ENCODE measurements at places on chromosomes 5 and 9. TPM values are rescaled to one million over a fixed set of nuclear protein-coding genes. Genes with fewer than 3 reads are reported as not detected.
A peak's percentile ranks its signal among the peaks of the same experiment; 100 is the strongest.

GRCh38 chr5:140595538-140596300 lies 31.1 kb downstream of the SLC35A4 start:
- peak; percentile 57 for DNase-seq

DNA sequence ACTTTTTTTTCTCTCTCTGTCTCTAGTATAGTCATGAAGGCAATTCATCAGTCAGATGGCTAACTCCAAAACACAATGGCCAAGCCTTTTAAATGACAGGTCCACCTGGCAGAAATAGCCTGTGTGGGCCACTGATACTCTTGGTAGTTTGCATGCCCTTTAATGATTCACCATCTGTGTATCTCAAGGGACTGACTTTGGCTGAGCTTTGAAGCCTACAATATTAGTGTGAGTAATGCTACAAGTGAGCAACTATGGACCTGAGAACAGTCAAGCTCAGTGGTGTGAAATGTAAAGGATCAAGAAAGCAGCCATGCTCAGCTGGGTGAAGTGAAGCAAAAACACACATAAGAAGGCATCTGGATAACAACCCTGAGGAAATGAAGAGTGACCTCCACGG lies 506.9 kb downstream of the TLE1 start:
- DNase-seq = no peak

DNA sequence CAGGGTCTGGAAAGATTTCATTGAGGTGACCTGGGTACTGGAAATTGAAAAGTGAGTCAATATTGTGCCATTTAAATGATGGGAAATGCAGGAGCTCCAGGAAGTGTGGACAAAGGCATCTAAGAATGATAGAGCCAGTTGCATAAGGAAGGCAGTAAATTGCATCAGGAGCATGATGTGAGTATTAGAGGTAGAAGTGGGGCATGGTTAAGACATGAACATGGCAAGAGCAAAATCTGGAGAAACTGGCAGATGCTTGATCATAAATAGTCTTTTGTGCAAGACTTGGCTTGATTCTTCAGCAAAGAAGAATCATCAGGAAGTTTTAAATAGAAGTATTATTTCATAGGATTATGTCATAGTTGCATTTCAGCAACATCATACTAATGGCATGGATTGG lies 157.4 kb upstream of the PUM3 start:
- no peak for DNase-seq

- no peak for DNase-seq
Measured at GRCh38 chr5:29054694-29055093, 2016.3 kb upstream of the CDH9 start.

DNA sequence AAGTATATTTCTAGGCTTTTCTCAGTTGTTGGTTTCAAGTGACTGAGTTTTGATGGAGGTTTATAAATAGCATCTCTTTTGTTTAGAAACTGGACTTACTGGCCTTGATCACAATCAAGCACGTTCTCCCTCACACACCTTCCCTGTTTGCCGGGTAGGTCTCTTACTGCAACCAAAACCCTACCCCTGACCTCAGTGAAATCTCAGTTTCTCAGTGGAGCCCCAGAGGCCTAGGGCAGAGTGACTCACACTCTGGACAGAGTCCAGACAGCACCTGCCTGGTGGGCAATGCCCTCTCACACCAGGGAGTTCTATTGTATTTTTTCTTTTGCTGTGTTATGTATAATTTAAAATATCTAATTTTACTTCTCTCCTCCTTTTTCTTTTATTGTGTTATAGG lies 48.4 kb upstream of the EPB41L4B start:
- no peak for DNase-seq

GRCh38 chr5:141758310-141758998 lies 76.4 kb upstream of the ARAP3 start:
- DNase-seq = no peak

DNA sequence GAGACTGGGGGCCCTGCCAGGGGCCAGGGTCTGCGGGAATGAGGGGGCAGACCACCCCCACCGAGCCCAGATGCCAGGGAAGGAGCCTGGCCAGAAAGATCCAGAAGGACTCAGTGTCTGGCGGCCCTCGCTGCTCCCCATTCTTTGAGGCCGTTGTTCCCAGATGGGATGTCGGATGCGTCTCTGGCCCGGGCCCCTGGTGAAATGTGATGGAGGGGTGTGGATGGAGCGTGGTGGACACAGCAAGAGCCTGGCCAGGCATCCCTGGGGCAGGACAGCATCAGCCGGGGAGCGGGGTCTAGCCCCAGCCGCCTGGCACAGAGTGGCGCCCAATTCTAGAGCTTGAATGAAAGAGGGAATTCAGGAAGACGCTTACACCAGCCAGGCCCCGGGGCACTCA lies 46.2 kb upstream of the NKD2 start:
- DNase-seq = peak; percentile 21

GRCh38 chr9:115985657-115986056 lies 167.9 kb upstream of the PAPPA start:
- DNase-seq = no peak

- no peak for DNase-seq
Measured at GRCh38 chr5:95743232-95743631, 12.1 kb downstream of the RHOBTB3 start.

GRCh38 chr5:69113851-69114250 lies 20.0 kb downstream of the SLC30A5 start:
- no peak for DNase-seq

GRCh38 chr9:68637020-68637419 lies 68.0 kb upstream of the PIP5K1B start:
- DNase-seq = no peak

GRCh38 chr9:21252721-21253547 lies 13.1 kb upstream of the IFNA14 start:
- DNase-seq = peak; percentile 30

DNA sequence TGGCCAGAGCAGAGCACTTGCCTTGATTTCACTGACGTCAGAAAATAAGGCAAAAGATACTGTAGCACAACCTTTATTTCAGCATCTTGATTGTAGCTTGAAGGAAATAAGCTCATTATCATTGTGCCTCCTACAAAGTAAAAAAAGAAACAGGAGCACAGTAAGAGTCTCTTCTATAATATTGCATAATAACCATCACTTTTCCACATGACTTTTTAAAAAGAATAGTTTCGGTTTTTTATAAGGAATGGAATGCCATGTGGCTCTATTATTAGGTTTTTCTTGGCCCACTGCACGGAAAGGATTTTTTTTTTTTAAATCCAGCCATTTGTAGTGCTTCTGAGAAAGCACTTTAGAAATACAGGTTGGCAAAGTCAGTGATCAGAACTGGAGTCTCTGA lies 655.3 kb downstream of the LRRC70 start:
- no peak for DNase-seq

GRCh38 chr9:91193087-91193657 lies 168.5 kb downstream of the AUH start:
- peak; percentile 84 for DNase-seq

GRCh38 chr5:76443066-76443800 lies 40.1 kb downstream of the IQGAP2 start:
- no peak for DNase-seq

The AMBP gene
- total RNA-seq = not detected

The BARHL1 gene
- not detected for total RNA-seq

The ARHGAP26 gene
- total RNA-seq = 30.9 TPM

The TTC39B gene
- total RNA-seq = 5.9 TPM

The ZSWIM6 gene
- total RNA-seq = 4.5 TPM

The PCDHGA8 gene
- total RNA-seq = 7.2 TPM

The PLPP7 gene
- total RNA-seq = 109 TPM

The TXNDC8 gene
- not detected for total RNA-seq

The POU5F2 gene
- total RNA-seq = 0.31 TPM

The SPTLC1 gene
- 41.0 TPM for total RNA-seq

The CDX1 gene
- 0.29 TPM for total RNA-seq

Data from heart left ventricle (tissue), 16 donors.